Astrocyte (in vitro differentiated cells and primary cell): ENCODE measurements at places on chromosomes 6 and 20. TPM values are rescaled to one million over a fixed set of nuclear protein-coding genes. Genes with fewer than 3 reads are reported as not detected.
A peak's percentile ranks its signal among the peaks of the same experiment; 100 is the strongest.

DNA sequence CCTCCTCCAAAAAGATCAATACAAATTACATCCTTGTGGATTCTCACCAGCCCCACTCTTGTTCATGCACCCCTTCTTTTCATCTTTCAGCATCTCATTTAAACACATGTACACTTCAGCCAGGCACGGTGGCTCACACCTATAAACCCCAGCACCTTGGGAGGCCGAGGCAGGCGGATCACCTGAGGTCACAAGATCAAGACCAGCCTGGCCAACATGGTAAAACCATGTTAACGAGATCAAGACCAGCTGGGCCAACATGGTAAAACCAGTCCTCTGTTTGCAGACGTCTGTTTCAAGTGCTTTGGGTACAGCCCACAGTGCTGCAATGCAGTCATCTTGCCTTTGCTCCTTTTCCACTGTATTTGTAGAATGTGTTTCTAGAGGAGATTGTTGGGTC is 45.3 kb downstream of the ZMYND8 start:
- no peak for DNase-seq

- DNase-seq, result peak; percentile 88
Measured at GRCh38 chr6:28225056-28225834, at the start of gene ZSCAN9. Gene ZSCAN9 (plus strand): TSS chr6:28225275. CDS start chr6:28227085, 1,810 bp downstream.

DNA sequence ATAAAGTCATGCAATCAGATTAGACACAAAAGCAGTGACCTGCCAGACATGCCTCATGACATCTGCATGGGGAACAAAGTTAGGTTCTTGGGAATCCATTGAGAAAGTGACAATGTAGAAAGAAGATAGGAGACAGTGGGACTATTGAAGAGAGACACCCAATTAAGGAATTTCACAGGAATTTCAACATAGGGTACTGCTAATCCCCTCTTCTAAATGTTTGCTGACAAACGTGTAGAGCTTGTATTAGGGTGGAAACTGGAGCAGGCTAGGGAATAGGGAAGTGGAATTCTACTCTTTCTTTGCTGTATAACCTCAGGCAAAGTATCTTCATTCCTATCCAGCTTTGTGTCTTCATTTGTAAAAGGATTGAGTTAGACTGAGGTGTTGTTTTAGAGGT is 409.4 kb upstream of the SASH1 start:
- no peak for DNase-seq

GRCh38 chr6:12761376-12762115 is 45.0 kb downstream of the PHACTR1 start:
- peak; percentile 98 for DNase-seq

GRCh38 chr6:139316622-139317317 is 25.0 kb upstream of the TXLNB start:
- no peak for DNase-seq

- DNase-seq, result no peak
Measured at GRCh38 chr20:48801197-48801596, 26.6 kb downstream of the PREX1 start.

- no peak for DNase-seq
Measured at GRCh38 chr6:15412767-15413166, 166.9 kb downstream of the JARID2 start.

GRCh38 chr20:22339091-22339881 is 245.1 kb downstream of the FOXA2 start:
- peak; percentile 18 for DNase-seq

DNA sequence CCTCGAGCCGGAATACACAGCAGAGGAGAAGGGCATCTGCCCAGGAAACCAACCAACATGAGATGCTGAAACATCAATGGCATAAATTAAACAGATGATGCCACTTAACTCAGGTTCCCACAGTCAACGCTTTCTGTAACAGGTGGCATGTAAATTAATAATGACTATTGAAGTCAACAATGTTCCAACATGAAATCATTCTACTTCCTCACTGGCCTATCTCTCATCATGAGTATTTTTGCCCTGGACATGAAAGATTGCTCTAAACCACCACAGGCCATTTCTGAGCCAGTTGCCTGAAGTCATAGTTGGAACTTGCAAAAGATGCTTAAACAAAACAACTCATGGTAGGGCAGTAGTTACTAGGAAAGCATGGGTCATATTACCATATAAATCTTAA is 397.9 kb upstream of the JARID2 start:
- peak; percentile 45 for DNase-seq

DNA sequence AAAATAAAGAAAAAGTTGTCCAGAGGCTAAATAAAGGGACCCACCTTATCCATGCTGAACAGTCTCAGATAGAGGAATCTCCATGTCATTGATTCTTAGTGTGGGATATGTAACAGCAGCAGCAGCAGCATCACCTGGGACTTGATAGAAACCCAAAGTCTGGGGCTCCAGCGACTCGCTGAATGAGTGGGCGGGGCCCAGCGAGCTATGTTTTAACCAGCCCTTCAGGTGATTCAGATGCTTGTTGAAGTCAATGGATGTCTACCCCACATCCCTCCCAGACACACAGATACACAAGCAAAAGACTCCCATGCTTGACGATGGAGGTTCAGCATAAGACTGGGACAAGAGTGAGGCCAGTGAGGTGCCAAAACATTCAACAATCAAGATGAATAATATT is 298.6 kb downstream of the UBE3D start:
- no peak for DNase-seq

DNA sequence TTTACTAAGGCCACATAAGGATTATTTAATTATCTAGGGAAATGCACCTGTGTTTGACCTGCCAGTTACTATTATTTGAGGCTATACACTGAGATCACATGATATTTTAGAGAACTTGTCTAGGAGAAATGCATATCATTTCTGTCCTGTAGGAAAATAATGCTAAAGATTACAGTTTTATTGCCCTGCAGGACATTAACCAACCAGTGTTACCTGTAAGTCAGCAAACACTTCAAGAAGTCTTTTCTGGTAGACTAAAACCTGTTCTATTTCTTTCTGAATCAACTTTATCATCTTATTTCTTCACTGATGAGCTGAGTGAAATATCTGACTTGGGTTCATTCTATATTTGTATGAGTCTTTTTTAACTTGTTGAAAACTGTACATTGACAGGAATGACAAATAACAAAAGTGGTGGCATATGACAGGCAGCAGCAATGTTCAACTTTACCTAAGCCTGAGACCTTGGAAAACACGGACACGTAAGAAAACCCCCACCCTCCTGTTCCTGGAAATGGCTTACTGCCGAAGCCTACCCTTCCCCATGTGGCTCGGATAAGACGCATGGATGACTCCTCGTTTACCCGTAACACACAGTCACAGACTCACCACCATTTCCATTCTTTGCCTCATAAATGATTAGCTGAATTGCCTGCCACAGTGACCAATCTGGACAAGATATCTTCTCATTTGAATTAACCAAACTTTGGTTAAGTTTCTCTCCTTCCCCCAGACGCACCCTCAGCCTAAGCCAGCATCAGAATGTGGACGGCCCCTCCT is 118.0 kb upstream of the CD93 start:
- DNase-seq, result no peak

DNA sequence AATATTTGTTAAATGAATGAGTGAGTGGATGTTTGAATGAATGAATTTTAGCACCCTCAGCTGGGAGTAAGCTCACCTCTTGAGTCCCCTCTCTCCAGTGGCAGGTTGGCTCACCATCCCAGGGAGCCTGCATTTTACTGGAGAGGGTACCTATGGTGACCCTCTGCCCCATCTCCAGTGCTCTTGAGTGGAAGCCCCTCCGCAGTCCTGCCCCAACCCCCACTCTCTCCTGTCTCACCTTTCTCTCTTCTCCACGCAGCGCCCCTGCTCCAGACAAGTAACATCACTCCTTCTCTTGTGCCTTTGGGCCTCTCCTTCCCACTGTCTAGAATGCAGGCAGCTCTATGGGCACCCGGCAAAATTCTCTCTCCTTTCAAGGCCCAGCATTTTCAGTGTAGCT is 11.3 kb downstream of the TGM3 start:
- DNase-seq, result no peak

DNA sequence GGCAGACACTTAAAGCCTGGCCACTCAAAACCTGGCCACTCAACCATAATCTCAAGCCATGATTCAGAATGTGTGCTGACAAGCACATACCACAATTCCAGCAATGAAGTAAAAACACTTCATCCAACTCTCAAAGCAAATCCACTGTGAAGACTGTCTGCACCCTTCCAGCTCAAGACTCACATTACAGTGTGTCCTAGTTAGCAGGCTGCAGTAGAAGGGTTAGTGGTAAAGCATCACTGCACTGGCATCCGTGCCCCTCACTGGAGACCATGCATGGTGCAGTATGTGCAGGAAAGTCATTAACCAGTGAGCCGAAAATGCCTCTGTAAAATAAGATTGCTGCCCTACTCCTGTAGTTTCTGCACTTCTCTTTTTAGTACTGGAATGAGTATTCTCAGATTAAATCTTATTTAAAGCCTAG is 43.4 kb downstream of the SLC23A2 start:
- peak; percentile 80 for DNase-seq

DNA sequence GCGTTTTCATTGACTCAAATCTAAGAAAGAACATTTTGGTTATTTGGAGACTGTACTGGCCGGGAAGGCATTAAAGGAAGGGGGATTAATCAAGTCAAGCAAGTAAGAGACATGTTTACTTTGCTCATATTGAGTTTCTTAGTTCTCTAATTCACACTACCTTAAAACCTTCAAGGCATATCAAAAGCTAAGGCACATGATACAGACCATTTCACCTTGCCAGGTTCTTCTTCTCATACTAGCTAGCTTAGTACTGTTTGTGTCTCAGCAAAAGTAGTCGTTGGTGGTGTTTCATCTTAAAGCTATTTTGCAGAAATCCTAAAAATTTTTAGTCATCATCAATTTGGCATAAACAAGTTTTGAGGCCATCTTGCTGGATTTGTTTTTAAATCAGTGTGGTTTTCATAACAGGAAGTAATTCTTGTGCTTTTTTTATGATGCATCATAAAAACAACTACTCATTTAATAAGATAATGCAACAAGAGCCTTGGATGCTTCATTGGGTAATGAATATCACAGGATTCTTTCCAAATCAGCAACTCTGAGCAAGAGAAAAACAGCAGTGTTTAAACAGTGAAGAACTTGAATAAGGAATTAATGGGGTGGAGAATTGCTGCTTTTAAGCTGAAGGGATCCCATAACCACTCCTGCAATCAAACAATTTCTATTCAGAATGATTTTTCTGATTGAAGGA is 425.3 kb downstream of the EPM2A start:
- peak; percentile 40 for DNase-seq

GRCh38 chr6:114712129-114712662 is 369.4 kb upstream of the HS3ST5 start:
- no peak for DNase-seq

GRCh38 chr6:147961481-147962141 is 381.0 kb upstream of the SASH1 start:
- no peak for DNase-seq

GRCh38 chr6:163643866-163644265 is 229.3 kb downstream of the QKI start:
- no peak for DNase-seq

GRCh38 chr6:34305982-34306708 is 57.3 kb upstream of the SMIM29 start:
- DNase-seq, result peak; percentile 64

DNA sequence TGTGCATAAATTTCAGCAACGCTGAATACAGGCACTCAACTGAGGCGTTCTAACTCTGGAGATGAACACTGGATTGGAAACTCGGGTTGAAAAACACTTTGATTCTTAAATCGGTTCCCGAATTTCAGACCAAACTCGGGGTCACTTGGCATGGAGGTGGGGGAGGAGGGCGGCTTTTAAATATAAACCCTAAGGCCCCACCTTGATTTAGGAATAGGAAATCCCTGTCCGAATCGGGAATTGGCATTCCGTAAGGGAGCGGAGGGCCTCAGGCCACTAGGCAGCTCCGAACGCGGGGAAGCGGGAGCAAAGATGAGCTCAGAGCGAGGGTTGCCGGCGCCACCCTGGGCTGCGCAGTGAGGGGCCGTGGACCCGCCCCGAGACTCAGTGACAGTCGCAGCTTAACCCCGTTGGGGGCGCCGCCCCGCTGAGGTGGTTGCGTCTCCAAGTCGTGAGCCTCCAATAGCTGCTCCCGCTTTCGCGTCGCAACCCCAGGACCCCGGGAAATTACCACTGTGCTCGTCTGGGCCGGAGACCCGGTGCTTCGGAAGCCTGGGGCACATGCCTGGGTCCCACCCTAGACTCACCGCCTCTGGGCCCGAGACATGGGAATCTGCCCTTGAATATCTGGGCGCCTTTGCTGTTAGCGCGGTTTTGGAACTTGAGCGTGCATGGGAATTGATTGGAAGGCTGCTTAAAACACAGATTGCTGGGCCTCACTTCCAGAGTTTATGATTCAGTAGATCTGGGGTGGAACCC is 4.6 kb upstream of the SIM1 start:
- no peak for DNase-seq

GRCh38 chr6:16773362-16773761 is 12.1 kb upstream of the ATXN1 start:
- DNase-seq, result no peak

DNA sequence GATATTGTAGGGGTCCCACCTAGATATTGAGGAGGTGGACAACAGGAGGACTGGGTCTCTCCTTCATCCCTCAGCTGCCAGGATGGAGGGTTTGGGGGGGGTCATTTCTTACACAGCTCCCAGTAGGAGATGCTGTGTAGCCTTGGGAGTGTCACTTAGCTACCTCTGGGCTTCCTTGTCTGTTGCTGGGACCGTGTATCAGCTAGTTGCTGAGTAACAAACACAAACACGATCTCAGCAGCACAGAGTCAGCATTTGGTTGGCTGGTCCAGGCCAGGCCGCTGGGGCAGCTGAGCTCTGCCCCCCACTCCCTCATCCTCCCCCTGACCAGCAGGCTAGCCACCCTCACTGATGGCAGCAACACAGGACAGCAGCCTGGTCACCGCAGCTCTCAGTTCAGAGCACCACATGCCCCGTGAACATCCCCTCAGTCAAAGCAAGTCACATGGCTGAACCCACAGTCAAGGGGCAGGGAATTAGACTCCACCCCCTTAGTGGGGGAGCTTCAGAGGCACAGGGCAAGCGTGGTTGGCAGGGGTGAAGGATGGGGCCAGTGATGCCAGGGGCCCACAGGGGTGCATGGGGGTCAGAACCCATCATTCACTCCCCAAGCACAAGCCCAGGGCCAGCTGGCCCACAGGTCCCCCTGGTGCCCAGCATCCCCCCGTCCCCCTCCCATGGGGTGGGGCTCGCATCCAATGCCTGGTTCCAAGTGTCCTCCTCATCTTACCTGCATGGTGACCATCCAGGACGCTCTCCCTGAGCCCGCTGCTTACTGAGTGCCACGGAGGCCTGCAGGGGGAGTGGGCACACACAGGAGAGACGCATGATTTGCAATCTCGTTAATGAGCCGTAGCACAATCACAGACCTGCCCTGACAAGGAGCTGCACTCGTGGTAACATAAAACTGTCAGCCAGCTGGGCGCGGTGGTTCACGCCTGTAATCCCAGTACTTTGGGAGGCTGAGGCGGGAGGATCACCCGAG is 112.4 kb downstream of the TAF4 start:
- DNase-seq, result no peak

The ZBTB46 gene
- 12.9 and 13.9 TPM in 2 replicates for total RNA-seq

The RSPO3 gene
- 2.6 and 4.5 TPM in 2 replicates for total RNA-seq

The ZBP1 gene
- total RNA-seq, result not detected in 2 replicates

The SLC13A3 gene
- total RNA-seq, result 0.50 and 0.66 TPM in 2 replicates

The HEY2 gene
- total RNA-seq, result 1.0 and 2.4 TPM in 2 replicates

The NT5E gene
- 76.1 and 77.4 TPM in 2 replicates for total RNA-seq

The SLC22A7 gene
- not detected in 2 replicates for total RNA-seq

The FAM83D gene
- 2.1 and 3.3 TPM in 2 replicates for total RNA-seq

The COL9A1 gene
- total RNA-seq, result 0.11 TPM in 1 of 2 replicates, not detected in the other

The TTBK1 gene
- total RNA-seq, result 0.14 TPM in 1 of 2 replicates, not detected in the other

The MUC22 gene
- 0.05 TPM in 1 of 2 replicates, not detected in the other for total RNA-seq
